ENCODE measurements at places on chromosomes 5 and 9. TPM values are rescaled to one million over a fixed set of nuclear protein-coding genes. Genes with fewer than 3 reads are reported as not detected.

The MAPK9 gene
- 13.9 TPM for polyA plus RNA-seq

The SPATA31A3 gene
- not detected for polyA plus RNA-seq

The FOXI1 gene
- polyA plus RNA-seq: not detected

The C5orf52 gene
- polyA plus RNA-seq: 1.2 TPM

DNA sequence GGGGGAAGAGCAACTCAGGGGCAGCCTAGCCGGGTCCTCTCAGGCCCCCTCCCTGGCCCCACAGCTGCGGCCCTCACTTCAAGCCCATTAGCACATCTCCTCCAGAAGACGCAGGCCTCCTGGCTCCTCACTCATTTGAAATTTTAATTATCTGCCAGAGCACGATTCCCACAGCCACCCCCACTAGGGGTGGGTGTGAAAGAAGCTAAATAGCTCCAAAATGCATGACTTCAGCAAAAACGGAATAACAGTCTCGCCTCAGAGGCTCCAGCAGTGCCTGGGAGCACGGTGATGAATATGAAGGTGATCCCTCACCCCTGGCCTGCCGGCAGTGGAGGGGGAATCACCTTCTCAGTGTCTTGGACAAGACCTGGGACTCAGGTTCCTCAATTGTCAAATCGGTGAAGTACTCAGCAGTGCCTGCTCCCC is 61.1 kb upstream of the HRH2 start:
- no peaks in the 10 kb centered on the region for H3K4me1 ChIP-seq
- DNase-seq: no peak
- no peaks in the 10 kb centered on the region for H3K36me3 ChIP-seq
- H3K4me3 ChIP-seq: no peak overlapping the region
- no peak overlapping the region for H3K27ac ChIP-seq

DNA sequence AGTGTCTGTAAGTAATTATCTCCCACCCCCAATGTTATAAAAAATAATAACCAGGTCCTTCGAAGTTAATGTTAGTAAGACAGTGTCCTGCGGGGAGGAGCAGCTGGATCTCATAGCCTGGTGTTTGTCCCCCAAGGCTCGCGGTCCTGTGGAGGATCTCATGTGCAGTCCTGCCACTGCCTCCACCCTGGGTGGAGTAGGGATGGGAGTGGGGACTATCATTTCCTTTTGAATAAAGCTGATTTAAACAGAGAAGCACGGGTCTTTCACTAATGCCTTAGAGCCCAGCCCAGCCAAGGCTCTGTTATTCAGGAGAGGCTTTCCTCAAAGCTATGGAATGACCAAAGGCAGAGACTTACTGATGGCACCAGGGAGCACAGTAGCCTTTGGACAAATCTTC is 40.2 kb downstream of the SUB1 start:
- H3K27me3 ChIP-seq: no peaks in the 10 kb centered on the region
- no peaks in the 10 kb centered on the region for H3K4me1 ChIP-seq
- DNase-seq: no peak
- H3K4me3 ChIP-seq: no peak overlapping the region

DNA sequence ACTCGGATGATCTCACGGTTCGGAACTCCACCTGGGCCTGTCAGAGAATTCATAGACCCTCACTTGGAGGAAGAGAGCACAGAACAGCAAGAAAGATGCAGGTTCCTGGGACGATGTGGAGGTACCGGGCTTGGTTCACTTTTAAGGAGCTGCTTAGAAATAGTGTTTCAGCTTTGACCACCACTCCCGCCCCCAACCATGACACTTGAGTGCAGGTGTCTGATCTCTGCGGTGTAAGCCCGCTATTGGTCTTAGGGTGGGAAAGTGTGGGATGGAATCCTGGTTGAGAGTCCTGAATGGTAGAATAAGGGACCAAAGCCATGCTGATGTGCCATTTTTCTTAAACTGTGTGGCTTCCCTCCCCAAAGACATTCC is 97.2 kb upstream of the LMX1B start:
- H3K4me1 ChIP-seq: no peaks in the 10 kb centered on the region
- DNase-seq: no peak

GRCh38 chr5:97750576-97750975 is 567.5 kb upstream of the RIOK2 start:
- no peaks in the 10 kb centered on the region for H3K4me1 ChIP-seq
- H3K4me3 ChIP-seq: no peak overlapping the region
- no peak for DNase-seq
- no peak overlapping the region for H3K27ac ChIP-seq
- no peaks in the 10 kb centered on the region for H3K27me3 ChIP-seq
- H3K36me3 ChIP-seq: no peaks in the 10 kb centered on the region

DNA sequence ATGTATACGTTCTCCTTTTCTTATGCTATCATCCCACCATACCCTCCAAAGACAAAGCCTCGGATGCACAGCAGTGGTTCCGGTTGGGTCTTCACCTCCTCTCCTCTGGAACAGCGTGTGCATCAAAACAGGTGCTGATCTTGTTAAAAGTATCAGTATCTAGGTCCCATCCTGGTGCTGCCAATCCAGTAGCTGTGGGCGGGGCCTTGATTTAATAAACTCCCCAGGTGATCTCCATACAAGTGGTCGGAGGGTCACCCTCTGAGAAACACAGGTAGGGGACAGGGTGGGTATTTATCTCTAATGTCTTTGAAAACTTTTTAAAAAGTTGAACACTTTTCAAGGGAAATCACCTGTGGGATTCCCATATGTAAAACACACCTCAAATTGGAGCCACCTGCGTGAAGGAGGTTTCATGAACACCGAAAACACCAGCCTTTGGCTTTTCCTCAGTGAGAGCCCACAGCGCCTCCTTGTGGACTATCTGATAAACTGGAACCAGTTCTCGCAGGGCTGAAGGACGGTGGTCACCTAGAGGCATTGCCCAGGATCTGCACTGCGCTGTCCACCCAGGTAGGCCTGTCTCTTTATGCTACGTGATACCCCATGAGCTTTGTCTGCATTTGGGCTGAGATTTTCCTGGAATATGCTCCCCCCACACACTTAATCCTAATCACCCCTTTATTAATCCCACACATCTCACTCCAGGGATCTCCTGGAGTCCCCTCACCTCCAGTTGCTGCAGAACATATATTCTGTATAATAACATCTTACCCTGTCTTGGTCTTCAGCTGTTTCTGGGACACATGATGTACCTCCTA is 80.5 kb upstream of the EPB41L4B start:
- no peak overlapping the region for H3K4me3 ChIP-seq
- H3K27me3 ChIP-seq: peaks cover 4% of the 10 kb centered on the region
- H3K36me3 ChIP-seq: peaks cover 24% of the 10 kb centered on the region
- H3K27ac ChIP-seq: no peak overlapping the region

DNA sequence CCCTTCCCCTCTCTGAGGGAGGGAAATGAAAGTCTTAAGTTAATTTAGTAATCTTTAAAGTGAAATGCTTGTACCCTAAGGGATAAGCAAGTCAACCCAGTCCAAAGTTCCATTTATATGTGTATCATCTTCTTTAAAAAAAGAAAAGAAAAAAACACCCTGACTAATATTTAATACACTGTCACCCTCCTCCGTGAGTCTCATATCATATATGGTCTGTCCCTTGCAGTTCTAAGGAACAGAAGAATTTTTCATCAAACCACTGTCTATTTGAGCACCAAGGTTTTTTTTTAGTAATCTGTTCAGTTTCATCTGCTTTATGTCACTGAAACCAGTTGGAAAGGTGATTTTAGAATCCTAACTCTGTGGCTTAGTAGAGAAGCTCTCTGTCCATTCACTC is 15.2 kb downstream of the TNIP1 start:
- peaks cover 3% of the 10 kb centered on the region for H3K36me3 ChIP-seq
- peaks cover 15% of the 10 kb centered on the region for H3K4me1 ChIP-seq
- no peak overlapping the region for H3K27ac ChIP-seq
- H3K4me3 ChIP-seq: no peak overlapping the region
- no peak for DNase-seq
- no peaks in the 10 kb centered on the region for H3K27me3 ChIP-seq

DNA sequence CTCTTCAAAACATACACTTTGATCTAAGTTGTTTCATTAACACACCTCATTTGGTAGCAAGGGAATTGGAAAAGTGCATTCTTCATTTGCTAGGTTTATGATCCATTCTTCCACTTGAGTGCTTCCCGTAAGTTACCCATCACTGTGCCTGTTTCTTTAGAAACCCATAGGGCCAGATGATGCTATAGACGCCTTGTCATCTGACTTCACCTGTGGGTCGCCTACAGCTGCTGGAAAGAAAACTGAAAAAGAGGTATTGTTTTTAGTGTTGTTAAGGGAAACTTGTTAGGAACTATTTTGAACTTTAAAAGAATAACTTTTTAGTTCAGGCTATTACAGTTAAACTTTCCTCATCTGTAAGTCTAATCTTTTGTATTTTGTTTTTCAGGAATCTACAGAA is 66.6 kb downstream of the ERAP1 start:
- peak overlapping the region; percentile 62 for H3K27ac ChIP-seq
- H3K36me3 ChIP-seq: peaks cover 38% of the 10 kb centered on the region
- H3K27me3 ChIP-seq: no peaks in the 10 kb centered on the region
- DNase-seq: no peak
- no peak overlapping the region for H3K4me3 ChIP-seq

DNA sequence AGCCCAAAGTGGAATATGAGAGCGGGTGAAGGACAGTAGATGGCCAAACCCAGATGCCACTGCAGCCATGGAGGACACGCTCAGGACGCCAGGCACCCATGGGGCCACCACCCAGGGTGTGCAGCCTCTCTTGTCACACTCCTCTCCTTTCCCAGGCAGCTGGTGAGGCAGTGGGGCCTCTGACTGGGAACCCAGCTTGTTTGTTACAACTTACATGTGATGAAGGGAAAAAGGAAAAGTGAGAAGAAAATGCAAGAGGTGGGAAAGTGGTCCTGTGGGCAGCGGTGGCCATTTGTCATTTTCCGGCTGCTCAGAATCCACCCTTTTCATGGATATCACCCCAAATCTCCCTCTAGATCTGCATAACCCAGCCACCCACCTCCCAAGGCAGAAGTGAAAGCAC is 62.7 kb upstream of the UNC5A start:
- H3K36me3 ChIP-seq: no peaks in the 10 kb centered on the region
- no peaks in the 10 kb centered on the region for H3K27me3 ChIP-seq
- no peak overlapping the region for H3K27ac ChIP-seq
- no peak overlapping the region for H3K4me3 ChIP-seq
- no peaks in the 10 kb centered on the region for H3K4me1 ChIP-seq

DNA sequence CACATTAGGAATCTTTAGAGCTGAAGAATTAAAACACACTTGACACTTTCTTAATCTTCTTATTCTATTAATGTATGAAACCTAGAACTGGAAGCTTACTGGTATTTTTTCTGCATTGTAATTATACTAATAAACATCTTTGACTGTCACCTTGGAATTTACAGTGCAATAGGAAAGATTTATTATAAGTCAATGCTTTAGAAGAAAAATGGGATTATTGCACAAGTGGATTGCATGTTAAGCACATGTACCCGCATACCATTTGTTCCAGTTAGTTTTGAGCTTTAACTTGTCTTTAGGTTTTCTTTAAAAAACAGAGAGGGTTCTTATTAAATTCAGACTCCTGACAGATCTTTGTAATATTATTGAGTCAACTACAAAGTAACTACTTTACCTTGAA is 278.5 kb downstream of the CCDC171 start:
- H3K27me3 ChIP-seq: no peaks in the 10 kb centered on the region
- H3K4me1 ChIP-seq: no peaks in the 10 kb centered on the region
- H3K36me3 ChIP-seq: no peaks in the 10 kb centered on the region
- DNase-seq: no peak

DNA sequence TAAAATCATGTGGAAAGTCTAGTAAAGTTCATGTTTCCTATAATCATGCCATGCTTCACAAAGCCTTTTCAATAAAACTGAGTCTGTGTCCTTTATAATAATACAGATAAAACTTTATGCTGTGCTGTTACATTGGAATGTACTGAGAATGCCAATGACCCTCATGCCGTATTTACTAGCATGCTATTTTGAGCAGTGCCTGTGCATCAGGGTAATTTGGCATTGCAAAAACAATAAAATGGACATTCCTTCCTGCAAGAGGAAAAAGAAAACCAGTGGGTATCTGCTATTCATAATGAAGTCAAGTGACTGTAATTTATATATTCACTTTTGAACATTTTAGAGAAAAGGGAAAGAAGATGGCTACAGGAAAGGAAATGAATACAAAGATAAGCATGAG is 159.0 kb downstream of the PBX3 start:
- no peak overlapping the region for H3K4me3 ChIP-seq
- no peak for DNase-seq
- no peaks in the 10 kb centered on the region for H3K4me1 ChIP-seq
- no peaks in the 10 kb centered on the region for H3K27me3 ChIP-seq
- no peak overlapping the region for H3K27ac ChIP-seq

DNA sequence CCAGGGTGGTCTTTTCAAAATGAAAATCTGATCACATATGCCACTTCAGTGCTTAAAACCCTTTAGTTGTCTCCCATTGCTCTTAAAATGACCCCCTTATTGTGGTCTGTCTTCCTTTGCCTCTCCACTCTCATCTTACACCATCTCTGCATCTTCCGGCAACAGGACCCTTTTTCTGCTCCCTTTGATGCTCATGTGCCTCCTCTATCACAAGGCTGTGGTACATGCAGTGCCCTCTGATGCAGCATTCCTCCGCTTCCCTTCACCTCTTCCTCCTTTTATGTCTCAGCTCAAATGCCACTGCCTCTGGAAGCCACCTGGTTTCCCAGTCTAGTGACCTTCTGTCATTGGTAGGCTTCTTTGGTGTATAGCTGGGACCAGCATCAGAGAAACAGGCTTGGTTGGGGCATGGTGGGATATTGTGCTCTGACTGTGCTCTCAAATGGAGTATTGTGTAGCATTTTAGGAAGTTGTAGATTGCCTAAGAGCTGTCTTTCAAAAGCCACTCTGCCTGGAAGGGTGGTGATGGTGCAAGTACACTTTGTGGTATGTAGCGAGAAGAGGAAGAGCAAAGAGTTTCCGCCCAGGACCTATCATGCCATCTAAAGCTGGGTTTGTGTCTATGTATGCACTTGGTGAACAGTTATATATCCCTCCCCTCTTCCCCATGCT is 28.1 kb downstream of the ARHGAP26 start:
- no peak overlapping the region for H3K4me3 ChIP-seq
- no peak for DNase-seq

DNA sequence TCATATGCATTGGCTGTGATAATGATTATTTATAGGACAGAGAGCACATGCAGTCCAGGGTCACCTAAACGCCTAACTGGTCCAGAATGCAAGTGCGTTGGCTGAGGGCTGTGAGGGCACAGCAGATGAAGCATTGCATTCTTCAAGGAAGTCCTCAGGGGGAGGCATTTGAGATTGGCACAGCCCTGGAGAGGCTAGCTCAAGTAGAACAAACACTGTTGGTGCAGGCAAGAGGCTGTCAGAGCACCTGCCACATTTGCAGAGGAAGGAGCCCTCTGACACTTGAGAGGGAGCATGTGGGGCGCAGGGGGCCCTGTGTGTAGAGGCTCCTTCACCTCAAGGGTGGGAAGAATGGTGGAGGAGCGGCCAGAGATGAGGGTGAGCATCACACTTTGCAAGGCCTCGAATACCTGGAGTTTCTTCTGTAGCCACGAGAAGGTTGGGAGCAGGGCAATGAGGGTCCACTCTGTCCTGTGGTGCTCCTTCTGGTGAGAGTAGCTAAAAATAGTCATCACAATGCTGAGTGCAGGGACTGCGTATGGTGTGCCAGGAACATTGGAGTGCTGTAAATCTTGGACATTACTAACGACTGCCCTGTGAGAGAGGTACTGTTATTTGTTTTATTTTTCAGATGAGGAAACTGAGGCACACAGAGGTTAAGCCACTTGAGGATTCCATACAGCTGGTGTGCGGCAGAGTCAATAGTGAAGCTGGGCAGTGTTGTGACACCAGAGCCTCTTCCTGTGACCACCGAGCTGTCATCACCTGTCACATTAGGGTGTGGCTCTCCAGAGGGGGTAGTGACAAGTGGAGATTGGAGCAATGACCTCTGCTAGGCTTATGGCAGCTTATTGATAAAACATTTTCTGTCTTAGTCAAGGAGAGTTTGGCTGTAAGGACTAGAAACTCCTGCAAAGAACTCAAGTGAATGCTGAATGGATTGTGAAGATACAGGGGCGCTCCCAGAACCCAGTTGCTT is 100.2 kb downstream of the PIP5K1B start:
- H3K27ac ChIP-seq: no peak overlapping the region
- H3K4me3 ChIP-seq: no peak overlapping the region
- H3K36me3 ChIP-seq: peaks cover 20% of the 10 kb centered on the region
- H3K4me1 ChIP-seq: peaks cover 3% of the 10 kb centered on the region
